ENCODE measurements at places on chromosomes 6 and 20.

DNA sequence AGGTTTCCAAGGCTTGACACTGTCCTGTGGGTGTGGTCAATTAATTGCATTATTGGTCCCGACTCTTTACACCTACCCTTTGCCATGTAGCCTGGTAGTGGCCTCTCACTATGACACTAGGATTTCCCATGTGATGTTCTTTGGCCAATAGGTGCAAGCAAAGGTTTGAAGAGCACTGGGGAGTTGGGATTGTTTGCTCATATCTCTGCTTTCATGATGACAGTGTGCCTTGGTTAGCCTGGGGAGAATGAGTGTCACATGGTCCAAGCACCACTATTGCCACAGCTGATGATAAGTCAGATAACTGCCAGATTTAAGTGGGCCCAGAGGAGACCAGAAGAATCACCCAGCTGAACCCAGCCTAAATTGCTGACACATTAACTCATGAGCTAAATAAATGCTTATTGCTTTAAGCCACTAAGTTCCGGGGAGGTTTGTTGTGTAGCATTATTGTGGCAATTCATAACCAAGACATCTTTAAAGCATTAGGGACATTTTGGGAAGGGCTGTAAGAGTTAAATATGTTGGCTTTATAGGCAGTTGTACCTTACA is 17.2 kb upstream of the SCP2D1 start:
- no peak for DNase-seq

- DNase-seq, result no peak
These were observed 124.1 kb downstream of the FOXA2 start for GRCh38 chr20:22460231-22460630.

- DNase-seq, result no peak
These were observed 185.7 kb upstream of the EYA4 start for GRCh38 chr6:133055441-133055966.

GRCh38 chr6:157033428-157034140 is 256.4 kb downstream of the ARID1B start:
- no peak for DNase-seq

DNA sequence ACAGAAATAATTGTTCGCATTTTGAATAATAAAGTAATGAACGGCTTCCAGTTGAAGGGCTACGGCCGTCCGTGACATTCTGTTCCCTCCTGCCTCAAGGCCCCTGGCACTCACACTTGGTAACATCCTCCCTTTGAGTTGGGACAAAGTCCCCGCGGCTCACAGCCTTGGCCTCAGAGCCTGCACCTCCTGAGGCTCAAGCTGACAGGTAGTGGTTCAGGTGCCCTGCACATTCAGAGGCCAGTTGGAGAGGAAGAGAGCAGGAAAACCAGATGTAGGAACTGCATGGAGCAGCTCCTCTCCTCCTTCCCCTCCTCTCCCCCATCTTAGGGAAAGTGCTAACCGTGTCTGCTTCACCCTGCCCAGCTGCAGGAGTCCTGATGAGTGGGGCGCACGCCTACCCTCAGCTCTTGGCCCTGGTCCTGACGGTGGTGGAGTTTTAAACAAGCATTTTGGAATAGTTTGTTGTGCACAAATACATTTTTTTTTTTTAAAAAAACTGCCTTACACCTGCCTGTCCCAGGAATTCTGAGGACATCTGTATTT is 393.1 kb downstream of the SMOC2 start:
- DNase-seq, result no peak

GRCh38 chr6:137430954-137431353 is 63.2 kb downstream of the OLIG3 start:
- DNase-seq, result no peak

GRCh38 chr20:45456632-45457031 is 12.9 kb upstream of the WFDC2 start:
- DNase-seq, result no peak

DNA sequence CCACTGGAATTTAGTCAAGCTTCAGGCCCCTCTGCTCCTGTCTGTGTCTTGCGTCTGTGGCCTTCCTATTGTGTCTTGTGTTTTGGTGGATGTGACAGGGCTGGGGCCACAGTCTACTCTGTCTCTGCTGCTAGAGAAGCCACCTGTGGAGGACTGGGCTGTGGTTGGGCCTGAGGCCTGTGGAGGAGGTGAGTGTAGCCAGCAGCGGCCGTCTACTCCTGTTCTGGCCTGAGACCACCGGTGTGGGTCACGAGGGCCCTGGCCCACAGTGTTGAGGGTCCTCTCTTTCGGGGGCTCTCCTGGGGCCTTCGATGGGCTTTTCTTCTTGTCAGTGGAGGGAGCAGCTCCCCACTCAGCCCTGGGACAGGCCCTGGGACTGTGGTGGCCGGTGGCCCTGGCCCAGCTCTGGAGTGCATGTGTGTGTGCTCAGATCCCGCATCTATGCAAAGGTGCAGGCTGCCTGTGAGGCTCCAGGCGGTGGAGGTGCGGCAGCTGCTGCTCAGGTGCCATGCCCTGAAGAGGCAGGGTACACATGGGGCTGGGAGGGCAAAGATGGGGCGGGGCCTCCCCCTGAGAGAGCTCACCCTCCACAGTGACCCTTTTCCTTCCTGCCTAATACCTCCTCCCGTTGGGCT is 20.8 kb downstream of the SDCBP2 start:
- DNase-seq, result no peak

GRCh38 chr6:31903957-31904356 is 2.1 kb upstream of the ZBTB12 start:
- DNase-seq, result no peak

DNA sequence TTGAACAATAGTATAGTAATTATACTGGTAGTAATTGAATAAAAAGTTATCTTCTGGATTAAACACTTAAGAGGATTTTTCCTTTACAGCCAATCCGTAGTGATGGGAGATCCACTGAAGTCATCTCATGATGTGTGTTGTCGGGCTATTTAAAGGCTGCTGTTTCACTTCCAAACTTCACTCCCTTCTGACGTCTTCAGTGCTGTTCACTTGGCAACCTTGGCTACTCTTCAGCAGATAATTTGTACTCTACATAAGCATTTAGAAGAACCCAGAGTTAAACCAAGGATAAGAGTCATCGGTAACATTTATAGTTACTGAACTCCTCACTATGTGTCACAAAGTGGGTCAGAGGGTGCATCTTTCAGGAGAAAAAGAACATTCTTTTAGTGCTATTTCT is 179.1 kb upstream of the EYA4 start:
- DNase-seq, result no peak

- no peak for DNase-seq
These were observed 39.1 kb upstream of the ARHGAP18 start for GRCh38 chr6:129748901-129749748.

DNA sequence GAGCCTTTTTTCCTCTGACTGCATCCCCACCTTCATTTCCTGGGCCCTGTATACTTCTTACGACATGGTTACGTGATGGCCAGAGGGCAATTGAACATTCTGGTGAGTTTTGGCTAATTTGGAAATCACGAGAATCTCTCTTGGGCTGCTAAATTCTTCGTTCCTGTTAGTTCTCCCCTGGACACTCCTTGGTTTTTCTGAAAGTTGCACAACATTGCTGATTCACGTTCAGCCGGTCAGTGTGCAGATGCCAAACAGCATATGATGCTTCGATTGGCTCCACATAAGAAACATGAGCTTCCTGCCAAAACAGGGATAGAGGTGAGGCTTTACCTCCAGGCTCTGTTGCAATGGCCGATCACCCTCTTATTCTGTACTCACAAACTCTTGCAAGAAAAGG is 119.4 kb upstream of the LY86 start:
- DNase-seq, result no peak

DNA sequence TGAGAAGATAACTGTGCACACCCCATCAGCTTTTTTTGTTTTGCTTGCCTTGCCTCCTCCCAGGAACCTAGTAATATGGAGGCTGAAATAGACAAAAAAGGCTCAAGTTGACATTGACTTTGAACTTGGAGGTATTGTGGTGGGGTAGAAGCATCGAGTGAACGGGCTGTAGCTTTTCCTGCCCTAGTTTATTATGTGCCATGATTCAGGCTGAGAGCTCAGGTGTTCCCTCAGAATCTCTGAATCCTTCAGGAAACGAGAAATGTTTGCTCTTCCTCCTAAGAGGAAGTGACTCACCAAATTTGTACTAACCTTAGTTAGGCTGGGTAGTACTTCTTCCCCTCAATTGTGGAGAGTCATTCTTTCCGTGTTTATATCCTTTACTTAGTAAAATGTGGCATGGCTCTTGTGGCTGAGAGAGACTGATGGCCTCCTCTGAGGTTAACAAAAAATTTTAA is 98.8 kb downstream of the SASH1 start:
- no peak for DNase-seq

DNA sequence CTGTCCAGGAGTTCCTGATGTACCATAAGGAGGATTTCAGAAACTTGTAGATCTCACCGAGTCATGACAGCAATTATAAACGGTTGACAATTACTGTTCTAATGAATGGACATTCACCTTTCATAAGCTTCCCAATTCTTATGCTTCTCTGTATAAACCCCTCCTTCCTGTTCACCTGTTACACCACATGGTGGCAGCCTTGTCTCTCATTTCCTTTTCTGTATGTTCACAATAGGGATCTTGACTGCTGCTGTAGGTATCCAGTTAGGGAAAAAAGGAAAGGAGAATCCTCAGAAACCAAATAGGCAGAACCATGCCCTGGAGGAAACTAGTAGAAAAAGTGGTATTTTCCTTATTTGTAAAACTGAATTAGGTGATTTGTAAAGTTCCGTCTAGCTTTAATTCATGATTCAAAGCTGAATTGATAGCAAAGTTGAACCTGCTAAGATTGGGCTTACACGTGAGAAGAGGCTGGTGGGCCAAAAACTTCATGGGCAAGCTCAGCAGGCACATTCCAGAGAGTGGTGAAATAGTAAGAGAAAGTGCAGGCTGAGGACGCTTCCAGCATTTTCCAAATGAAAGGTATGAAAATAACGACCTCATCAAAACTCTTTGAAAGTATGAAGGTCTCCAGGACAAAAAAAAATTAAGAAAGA is 29.0 kb upstream of the TBPL1 start:
- DNase-seq, result peak; percentile 8

DNA sequence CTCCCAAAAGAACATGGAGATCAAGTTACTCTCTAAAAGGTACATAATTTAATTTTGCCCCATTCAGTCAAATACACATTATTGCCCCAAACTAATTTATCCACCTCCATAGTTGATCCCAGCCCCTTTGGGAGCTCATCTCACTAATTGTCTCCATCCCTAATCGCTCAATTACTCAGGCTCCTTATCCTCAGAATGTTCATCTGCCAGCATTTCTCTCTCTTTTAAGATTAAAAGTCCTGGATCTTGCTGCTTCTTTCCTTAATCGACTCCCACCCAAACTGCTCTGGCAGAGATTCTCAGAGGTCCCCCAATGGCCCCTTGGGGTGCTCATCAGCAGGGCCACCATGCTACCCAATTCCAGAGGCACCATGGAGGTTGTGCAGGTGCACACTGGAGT is 18.4 kb upstream of the NNAT start:
- no peak for DNase-seq

- no peak for DNase-seq
These were observed 144.9 kb downstream of the WDR27 start for GRCh38 chr6:169556758-169557548.

GRCh38 chr6:157974967-157975366 is 6.7 kb upstream of the SYNJ2 start:
- no peak for DNase-seq

DNA sequence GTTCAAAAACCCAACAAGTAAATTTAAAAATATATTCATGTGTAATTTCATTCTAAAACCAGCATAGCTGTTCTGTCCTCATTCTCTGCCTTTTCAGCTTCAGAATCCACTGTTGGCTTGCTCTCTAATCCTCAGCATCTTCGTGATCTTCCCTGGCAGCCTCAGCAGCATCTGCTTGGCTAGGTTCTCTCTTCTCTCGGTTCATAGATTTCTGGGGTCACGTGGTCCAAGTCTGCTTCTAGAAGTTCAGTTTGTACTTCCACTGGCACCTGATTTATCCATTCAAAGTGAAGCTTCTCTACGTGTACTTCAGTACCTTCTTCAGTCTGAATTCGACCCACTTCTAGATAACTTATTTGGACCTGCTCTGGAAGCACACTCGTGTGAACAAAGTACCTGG is 245.7 kb downstream of the EPM2A start:
- DNase-seq, result no peak

DNA sequence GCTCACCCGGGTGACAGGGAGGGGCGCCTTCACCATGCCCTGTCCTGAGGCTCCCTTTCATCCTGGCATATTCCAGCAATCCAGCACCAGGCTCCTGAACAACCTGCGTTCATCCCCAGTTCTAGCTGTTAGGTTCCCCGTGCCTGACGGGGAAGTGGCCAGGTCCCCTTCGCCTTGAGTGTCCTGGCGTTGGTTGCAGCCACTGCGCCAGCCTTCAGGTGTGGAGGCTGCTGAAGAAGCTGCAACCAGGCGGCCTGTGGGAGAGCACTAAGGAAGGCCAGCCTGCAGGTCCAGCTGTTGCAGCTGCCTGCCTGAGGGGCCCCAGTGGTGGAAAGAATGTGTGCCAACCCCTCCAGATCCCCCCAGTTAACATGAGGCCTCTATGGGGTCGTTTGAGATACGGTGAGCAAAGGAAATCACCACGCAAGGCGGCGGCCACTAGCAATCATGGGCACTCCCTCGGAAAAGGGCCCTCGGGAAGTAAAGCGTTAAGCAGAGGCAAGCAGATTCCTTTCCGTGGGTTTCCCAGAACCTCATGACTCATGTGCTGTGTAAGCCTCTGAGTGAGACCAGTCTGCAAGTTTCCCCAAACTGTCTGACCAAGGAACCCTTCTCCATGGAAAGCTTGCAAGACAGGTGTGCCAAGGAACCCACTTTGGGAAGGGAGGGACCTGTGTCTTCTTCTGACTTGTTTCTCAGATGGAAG is 320.8 kb downstream of the TAF4 start:
- no peak for DNase-seq

DNA sequence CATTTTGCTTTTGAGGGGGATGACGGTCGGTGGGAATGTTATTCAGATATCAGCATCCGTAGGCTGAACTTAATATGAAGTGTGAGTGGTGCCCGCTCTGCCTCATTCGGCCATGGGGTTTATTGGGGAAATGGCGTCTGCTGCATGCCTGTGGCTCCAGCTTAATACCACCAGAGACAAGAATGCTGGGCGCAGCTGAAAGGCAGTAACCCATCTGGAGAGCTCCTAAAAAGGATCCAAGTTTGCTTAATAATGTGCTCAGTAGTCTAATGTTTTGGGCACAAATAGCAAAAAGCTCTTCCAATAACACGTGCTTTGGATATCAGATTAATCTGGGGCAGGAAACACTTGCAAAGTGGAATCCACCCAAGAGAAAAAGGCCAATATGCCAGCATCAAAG is 273.0 kb upstream of the TAB2 start:
- DNase-seq, result no peak

DNA sequence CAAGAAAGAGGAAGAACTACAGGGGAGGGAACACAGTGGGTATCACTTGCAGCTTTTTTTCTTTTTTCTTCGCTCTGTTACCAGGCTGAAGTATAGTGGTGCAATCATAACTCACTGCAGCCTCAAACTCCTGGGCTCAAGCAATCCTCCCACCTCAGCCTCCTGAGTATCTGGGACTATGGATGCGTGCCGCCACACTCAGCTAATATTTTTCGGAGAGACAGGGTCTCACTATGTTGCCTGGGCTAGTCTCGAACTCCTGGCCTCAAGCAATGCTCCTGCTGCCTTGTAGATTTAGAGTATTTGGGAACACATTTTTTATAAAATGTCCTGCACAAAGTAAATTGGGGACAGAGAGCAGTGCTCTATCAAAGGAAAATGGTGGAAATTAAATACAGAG is 28.3 kb downstream of the PARD6B start:
- no peak for DNase-seq

All from CMK (cell line).